Small intestine (tissue), 16 donors: ENCODE measurements at places on chromosomes 2 and 18.

DNA sequence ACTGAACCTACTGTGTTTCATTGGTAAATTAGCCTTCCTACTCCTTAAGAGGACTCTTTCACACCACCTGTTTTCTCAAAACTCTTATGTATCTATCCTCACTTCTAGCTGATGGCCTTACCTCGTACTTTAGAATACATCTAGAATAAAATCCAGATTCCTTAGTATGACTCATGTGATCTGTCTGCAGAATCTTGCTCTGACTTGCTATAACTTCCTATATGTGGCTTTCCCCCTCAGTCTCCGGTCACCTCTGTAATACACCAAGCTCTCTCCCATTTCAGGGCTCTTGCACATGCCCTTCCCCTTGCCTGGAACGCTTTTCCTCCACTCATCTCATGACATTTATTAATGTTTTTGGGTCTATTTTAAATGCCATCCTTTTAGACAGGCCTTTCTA, 95.6 kb upstream of the LHCGR start:
- DNase-seq, result no peak

- DNase-seq, result no peak
Measured at GRCh38 chr18:76948345-76948744, 126.0 kb downstream of the ZNF236 start.

- DNase-seq, result no peak
Measured at GRCh38 chr18:57241869-57242268, 95.0 kb downstream of the BOD1L2 start.

GRCh38 chr2:223396993-223397392, 205.2 kb downstream of the SCG2 start:
- DNase-seq, result no peak

DNA sequence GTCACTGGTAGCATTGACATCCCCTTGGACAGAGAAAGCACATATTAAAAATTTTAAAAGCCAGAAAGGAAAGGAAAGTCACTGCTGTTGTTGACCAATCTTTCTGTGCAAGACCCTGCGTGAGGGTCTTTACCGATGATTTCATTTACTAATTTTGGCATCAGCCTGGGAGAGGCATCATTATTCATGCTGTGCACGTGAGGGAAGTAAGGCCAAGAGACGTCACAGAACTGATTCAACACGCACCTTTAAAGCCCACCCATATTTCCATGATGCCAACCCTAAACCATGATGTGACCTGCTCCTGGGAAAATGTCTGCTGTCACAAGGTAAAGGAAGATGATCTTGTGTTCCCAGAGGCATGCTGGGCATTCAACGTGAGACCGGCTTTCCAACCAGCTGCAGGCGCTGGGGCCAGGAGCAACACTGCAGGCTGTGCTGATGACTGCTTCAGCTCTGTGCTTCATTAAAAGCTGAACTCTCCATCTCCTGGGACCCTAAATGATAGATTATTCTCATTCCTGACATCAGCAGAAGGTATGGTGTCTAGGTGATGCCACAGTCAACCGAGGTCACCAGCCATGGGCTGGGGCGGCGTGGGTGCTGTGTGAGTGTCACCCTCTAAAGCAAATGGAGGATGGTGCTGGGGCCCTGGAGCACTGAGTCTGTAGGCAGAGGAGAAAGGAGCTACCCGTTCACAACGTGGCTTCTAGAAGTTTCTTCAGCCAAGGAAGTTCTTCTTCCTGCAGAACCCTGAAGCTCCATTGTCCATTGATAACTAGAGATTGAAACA, 53.9 kb downstream of the TMEM18 start:
- no peak for DNase-seq

GRCh38 chr2:62768615-62769014, 63.1 kb downstream of the EHBP1 start:
- no peak for DNase-seq

DNA sequence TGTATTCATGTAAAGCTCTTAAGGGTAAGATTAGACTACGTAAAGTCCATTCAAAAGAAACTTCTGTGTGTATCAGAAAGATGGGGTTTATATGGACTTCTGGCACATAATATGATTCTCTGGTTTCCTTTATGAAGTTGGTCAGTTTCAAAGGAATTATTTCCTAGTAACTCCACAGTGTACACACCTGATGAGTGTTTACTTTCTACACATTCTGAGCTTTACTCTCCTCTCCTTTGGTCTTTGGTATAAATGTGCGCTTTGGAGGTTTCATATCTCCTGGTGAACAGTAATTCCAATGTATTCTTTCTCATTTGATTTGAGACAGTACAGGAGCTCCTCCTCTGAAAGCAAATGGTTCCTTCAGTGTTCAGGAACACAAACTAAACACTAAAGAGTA, 88.1 kb downstream of the OXER1 start:
- DNase-seq, result no peak

- no peak for DNase-seq
Measured at GRCh38 chr2:69545477-69545932, 98.0 kb downstream of the AAK1 start.

- DNase-seq, result no peak
Measured at GRCh38 chr2:100174026-100174431, 31.6 kb upstream of the AFF3 start.

GRCh38 chr2:239780236-239780994, 244.7 kb downstream of the NDUFA10 start:
- no peak for DNase-seq

- DNase-seq, result no peak
Measured at GRCh38 chr18:55144193-55144930, 185.1 kb upstream of the CCDC68 start.

DNA sequence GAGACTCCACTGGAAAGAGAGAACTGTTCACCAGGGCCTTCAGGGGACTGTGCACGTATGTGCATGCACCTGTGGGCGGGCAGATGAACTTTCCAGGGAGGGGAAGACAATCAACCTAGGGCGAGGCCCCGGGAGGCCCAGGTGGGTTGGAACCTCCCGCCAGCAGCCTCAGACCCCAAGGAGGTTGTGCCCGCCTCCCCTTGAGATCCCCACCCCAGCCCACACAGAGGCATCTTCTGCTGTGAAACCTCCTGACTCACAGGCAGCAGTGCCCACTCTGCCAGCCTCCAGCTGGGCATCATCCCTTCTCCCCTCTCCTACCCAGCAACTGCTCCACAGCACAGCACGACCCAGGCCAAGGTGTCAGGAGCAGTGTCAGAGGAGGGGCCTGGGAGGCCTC, 54.4 kb downstream of the FAM178B start:
- DNase-seq, result no peak

GRCh38 chr2:133627741-133628140, 59.5 kb upstream of the NCKAP5 start:
- no peak for DNase-seq

DNA sequence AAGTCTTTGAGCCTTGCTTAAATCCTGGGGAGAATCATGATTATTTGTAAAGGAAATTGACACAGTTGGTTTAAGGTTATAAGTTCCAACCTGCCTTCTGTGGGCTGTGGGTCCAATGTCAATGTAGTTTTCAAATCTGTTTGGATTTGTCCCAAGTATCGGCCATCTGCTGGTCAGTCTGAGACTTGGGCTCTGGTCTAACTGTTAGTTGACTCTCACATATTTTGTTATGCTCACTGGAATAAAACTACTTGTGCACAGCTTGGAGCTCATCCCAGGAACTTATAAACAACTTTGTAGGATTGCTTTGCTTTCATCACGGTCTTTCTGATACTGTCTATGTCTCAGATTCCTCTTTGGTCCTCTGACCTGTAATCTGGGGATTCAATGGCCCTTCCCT, 1026.2 kb upstream of the ZEB2 start:
- DNase-seq, result no peak

- DNase-seq, result peak; percentile 44
Measured at GRCh38 chr18:56647951-56648893, 2.9 kb upstream of the WDR7 start.

- no peak for DNase-seq
Measured at GRCh38 chr2:234974501-234975385, 22.9 kb downstream of the SH3BP4 start.

DNA sequence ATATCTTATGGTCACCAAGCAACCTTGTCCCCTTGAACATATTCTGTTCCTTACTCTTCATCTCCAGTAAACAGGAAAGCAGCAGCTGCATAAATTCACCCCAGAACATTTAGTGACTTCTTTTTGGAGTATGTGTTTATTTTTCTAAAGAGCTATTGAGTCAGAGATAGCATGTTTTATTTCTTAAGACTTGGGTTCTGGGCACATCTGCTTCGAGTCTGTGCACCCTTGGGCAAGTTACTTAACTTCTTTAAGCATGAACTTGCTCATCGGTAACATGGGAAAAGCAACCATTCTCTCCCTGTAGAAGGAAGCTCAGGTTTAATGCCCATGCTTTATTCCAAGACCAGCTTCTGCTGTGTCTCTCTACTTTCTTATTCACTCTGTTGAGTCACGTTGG, 309.3 kb upstream of the MEX3C start:
- DNase-seq, result no peak

GRCh38 chr2:74910245-74910644, 48.2 kb upstream of the POLE4 start:
- no peak for DNase-seq

- no peak for DNase-seq
Measured at GRCh38 chr2:17857021-17857420, 21.4 kb upstream of the KCNS3 start.

DNA sequence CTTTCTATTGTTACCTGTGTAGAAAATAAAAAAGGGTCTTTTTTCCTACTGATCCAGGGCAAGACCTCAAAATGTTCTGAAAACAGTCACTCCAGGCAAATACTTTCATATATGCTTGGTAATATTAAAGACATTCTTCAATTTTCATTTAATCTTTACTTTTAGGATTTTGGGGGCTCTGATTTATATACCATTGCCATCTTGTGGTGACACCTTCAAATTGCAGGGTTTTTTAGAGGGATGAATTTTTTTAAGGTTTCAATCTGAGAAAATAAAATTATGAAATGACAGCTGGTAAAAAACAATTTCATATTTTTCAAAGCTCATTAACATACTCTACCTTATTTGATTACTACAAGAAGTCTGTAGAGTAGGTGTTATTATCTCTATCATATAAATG, 26.8 kb downstream of the MAPK4 start:
- no peak for DNase-seq

DNA sequence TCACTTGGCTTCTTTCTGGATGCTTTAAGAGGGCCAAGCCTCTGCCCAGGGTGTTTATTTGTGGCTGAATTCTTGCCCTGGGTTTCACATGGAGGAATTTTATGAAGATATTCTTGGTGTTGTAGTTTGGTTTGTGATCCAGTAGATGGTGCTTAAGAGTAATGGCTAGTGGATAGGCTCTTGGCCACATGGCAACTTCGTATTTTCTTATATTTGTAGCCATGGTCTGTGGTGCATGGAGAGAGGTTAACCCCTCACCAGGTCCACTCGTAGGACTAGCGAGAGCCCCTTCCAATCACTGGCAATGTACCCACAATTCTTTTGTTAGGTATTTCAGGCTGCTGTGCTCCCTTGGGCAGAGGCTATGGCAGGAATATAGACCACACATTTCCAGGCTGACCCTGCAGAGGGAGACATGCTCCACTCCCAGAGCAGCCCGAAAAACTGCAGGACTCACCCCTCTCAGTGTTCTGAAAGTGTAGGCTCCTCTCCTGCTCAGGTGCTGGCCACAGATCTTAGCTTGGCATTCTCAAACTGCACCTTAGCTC, 582.1 kb upstream of the SETBP1 start:
- peak; percentile 5 for DNase-seq
